Right lobe of liver (tissue), 6 donors: ENCODE measurements at places on chromosomes 2 and 18. TPM values are rescaled to one million over a fixed set of nuclear protein-coding genes. Genes with fewer than 3 reads are reported as not detected.

DPYSL5 gene
- total RNA-seq: not detected

ZFP36L2 gene
- 32.1 TPM for total RNA-seq

FAHD2B gene
- total RNA-seq: 4.6 TPM

ASPRV1 gene
- total RNA-seq: 0.86 TPM

PRADC1 gene
- total RNA-seq: 21.9 TPM

GRCh38 chr2:215486291-215487001 lies 50.6 kb upstream of the FN1 start:
- no peak for DNase-seq

- no peak for DNase-seq
Observed at GRCh38 chr2:86227685-86228084, 28.4 kb downstream of the MRPL35 start.

DNA sequence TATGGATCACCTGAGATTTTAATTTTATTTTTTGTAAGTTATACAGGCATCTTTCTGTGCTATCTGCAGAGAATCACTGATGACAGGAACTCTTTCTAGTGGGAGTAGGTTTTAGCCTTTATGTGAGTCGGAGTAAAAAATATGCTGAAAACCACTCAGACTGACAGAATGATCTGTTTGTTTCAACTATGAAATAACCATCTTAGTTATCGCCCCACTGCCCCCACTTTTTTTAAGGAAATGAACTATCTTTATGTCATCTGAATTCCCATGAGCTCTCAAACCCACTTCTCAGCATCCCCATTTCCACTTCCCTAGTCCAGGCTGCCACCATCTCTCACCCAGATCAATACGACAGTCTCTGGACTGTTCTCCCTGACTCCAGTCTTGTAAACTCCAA lies 38.9 kb downstream of the MRPL33 start:
- DNase-seq: no peak

GRCh38 chr2:30417253-30417652 lies 29.8 kb upstream of the LCLAT1 start:
- DNase-seq: no peak

- no peak for DNase-seq
Observed at GRCh38 chr2:238566001-238566645, 139.4 kb downstream of the ASB1 start.

DNA sequence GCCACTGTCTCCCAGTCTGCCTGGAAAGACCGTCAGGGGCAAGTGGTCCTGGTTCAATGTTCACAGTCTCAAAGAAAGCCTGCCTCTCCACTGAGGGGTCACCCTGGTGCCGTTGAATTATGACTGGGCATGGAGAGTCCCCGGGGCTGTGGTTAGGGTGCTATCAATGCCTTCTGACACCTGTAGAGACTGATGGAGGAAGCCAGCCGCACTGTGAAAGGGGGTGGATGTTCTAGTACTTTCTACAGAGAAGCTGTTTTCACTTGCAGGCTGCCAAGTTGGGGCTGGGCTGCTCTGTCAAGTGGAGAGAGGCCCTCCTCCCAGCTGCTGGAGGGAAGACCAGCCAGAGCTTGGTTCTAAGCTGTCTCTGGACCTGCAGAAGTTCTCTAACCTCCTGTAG lies 80.5 kb downstream of the BCL2L11 start:
- DNase-seq: no peak

GRCh38 chr2:119647440-119648169 lies 31.4 kb upstream of the TMEM177 start:
- DNase-seq: no peak

- DNase-seq: no peak
Observed at GRCh38 chr2:204727368-204727767, 182.1 kb downstream of the PARD3B start.

DNA sequence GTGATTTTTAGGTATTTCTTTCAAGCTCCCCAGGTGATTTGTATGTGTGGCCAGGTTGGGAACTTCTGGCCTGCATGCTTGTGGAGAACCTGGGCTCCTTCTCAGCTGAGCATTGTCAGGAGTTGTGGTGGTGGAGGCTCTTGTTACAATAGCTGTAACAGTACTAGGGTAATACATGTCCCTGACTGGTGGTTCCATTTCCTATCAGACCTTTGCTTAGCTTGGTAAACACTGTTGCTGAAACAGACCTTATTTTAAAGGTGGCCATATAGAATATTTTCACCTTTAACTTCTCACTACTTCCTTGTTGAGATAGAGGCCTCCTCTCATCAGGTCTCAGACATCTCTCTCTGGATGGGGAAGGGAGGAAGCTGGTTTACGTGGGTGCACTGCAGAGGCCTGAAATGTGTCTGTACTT lies 79.2 kb downstream of the SETBP1 start:
- no peak for DNase-seq
